HT1080 (cell line): ENCODE measurements at places on chromosomes 16 and 17. TPM values are rescaled to one million over a fixed set of nuclear protein-coding genes. Genes with fewer than 3 reads are reported as not detected.

Gene BORCS6
- total RNA-seq = 6.5 and 9.9 TPM in 2 replicates

DNA sequence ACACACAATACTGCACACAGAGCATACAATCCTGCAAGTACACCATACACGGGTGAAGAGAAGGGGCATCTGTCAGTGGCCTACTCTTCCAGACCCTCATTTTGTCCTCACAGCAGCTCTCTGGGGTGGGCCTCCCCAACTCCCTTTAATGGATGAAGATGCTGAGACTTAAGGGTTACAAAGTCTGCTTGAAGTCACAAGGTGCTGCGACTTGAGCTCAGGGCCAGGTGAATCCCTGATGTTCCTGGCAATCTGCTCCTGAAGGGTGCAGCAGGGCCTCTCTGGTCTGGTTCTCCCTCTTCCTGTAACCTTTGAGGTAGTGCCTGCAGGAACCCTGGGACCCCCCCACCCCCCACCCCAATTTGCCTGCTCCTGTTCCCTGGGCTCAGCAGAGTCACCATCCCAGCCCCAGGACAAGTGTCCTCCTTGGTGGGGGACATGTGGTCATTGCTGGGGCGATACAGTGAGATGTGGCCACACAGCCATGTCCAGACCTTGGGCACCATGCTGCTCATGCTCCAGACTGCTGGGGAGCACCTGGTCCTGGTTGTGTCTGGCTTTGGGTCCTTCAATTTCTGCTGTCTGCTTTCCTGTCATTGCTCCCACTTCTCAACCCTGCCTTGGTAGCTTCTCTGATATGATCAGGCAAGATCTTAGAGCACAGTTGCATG, 107.5 kb downstream of the METRNL start:
- DNase-seq = no peak

Gene G6PC1
- not detected in 2 replicates for total RNA-seq

DNA sequence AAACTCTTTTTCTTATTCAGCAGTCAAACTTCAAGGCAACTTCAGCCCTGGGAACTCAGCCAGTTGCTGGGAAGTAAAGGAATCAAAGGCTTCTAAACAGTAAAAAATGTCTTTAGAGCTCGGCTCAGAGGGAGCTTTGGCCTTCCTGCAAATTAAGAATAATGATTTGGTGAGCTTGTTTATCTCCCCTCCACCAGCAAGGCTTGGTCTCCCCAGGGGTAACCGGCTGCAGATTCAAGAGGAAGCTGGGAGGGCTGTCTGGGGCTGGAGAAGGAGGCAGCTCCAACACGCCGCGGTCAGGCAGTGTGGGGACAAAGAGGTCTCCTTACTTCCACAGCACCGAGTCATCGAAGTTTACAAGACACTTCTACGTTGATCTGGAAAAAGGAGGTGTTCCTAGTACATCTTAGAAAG, 17.7 kb upstream of the DOC2B start:
- DNase-seq = no peak

Gene MPP2
- total RNA-seq = 0.27 and 0.37 TPM in 2 replicates

Gene NPIPB6
- 0.27 TPM in 1 of 2 replicates, not detected in the other for total RNA-seq

DNA sequence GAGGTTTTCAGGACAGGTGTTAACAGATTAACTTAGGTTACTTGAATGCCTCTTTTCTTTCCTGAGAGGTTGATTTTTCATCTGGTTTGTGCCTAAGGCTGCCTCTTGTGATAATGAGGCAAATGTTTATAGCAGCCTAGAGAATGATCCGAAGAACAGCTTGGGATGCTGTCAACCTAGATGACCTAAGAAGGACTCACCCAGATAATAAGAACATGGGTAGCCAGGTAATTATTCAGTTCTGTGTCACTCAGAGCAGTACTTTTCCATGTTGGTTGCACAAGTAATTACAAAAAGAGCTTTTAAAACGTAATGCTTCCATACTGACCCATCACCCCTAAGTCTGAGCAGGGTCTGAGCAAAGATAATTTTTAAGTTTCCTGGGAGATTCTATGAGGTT, 60.3 kb downstream of the CHD9 start:
- no peak for DNase-seq
